Hematopoietic multipotent progenitor cell treated with erythropoietin and hydrocortisone succinate and interleukin-3 and kit ligand, for 17 days (in vitro differentiated cells): ENCODE measurements at places on chromosomes 2 and 18.

- DNase-seq: no peak
Observed at GRCh38 chr2:20018601-20019152, 6.2 kb upstream of the MATN3 start.

GRCh38 chr18:58438161-58438957 lies 190.5 kb downstream of the ALPK2 start:
- no peak for DNase-seq

GRCh38 chr2:68171684-68172083 lies 14.0 kb downstream of the PNO1 start:
- no peak for DNase-seq

DNA sequence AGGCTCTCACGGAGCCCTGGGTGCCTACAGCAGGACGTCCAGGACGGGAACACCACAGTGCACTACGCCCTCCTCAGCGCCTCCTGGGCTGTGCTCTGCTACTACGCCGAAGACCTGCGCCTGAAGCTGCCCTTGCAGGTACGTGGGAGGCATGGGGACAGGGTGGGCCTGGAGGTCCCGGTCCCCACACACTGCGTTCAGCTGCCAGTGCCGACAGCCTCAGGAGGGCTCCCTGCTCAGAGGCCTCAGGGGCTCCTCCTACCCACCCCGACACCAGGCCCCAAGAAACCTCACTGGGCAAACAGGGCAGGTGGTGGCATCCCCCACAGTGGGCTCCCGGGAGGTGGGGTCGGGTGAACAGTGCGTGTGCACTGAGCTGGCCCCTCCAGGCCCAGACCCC lies 10.8 kb downstream of the ANO7 start:
- DNase-seq: no peak

- DNase-seq: no peak
Observed at GRCh38 chr2:196096982-196097745, 28.5 kb upstream of the DNAH7 start.

GRCh38 chr2:46960618-46961017 lies 45.0 kb upstream of the MCFD2 start:
- no peak for DNase-seq

GRCh38 chr2:142291969-142292368 lies 161.2 kb upstream of the LRP1B start:
- no peak for DNase-seq

GRCh38 chr18:79672490-79673276 lies 6.9 kb upstream of the CTDP1 start:
- no peak for DNase-seq

DNA sequence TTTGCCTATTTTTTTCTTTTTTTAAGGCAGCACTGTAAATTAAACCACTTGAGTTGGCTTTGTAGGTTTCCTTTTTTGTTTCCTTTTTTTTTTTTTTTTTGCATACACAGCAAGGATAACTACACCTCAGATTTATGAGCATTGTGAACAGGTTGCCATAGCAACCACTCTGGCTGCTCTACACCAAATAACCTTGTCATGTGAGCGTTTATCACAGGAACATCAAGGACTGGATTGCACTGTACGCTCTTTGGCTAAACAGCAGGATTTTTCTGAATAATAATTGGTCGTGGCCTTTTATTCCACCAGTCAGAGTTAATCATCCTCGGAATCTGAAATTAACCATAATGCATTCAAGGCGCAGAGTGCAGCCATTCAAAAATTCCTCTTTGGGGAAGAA lies 199.1 kb upstream of the SLC14A2 start:
- DNase-seq: no peak
